ENCODE measurements at places on chromosomes 16 and 17.

- DNase-seq, result no peak
Measured at GRCh38 chr17:49936386-49936785, 32.6 kb upstream of the DLX4 start.

DNA sequence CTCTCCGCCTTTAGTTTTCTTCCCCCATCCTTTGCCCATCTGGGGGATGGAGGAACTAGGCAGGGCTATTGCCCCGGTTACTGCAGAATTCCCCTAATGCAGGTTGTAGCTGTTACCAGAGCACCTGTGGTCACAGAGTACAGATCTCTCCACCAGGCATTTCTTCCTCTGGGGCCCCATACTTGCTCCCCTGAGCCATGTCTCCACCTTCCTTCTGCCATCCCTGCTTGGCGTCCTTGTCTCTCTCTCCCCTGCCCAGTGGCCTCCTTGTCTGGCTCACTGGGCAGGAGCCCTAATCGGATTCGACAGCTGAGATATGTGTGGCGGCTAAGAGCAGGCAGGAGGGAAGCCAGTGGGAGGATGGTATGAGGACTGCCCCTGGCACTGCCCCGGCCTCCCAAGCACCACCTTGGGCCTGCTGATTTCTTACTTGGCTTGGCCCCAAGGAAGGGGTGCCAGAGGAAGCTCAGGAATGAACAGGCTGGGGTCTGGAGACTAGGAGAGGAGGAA, 2.0 kb downstream of the RARA start:
- no peak for DNase-seq

DNA sequence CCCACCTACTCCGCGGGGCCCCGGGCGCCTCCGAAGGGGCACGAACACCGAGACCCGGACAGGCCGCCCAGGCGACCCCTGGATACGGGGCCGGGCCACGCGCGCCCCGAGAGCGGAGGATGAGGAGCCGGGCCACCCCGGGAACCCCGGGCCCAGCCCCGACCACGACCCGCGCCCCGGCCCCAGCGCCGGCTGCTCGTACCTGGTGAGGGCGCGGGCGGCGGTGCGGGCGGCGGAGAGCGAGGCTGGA, 192 bp downstream of the FASN start:
- DNase-seq, result no peak

DNA sequence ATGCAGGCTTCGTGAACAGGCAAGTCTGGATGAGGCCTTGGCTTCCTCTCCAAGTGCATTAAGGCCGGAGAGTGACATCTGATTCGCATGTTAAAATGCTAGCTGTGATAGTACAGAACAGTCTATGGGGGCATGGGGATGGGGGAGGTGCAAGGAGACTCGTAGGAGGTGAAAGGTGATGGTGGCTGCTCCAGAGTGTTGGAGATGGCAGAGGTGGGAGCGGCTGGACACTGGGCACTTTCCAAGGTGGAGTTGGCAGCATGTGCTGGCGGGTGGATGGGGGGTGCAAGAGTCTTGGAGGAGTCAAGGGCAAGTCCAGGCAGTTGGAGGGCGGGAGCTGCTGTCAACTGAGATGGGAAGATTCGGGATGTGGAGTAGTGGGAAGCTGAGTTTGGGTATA, 350.9 kb upstream of the TNRC6C start:
- no peak for DNase-seq

GRCh38 chr17:48149787-48150463, 42.4 kb downstream of the SNX11 start:
- no peak for DNase-seq

GRCh38 chr16:66894948-66895688, 14.8 kb downstream of the PDP2 start:
- peak; percentile 46 for DNase-seq

All from GM19239 (cell line).